Activated naive CD8-positive, alpha-beta T cell treated with anti-CD3 and anti-CD28 coated beads, Interleukin-2, amount 50 U/mL, for 24 hours (primary cell): ENCODE measurements at places on chromosomes 1 and 21.

- peaks cover 8% of the 10 kb centered on the region for H3K27me3 ChIP-seq
- H3K27ac ChIP-seq, result no peak overlapping the region
- DNase-seq, result peak; percentile 10
- H3K36me3 ChIP-seq, result no peaks in the 10 kb centered on the region
- H3K4me1 ChIP-seq, result no peaks in the 10 kb centered on the region
These were observed 9.6 kb downstream of the DUSP23 start for GRCh38 chr1:159790237-159790917.

- no peak overlapping the region for H3K27ac ChIP-seq
- no peaks in the 10 kb centered on the region for H3K36me3 ChIP-seq
- H3K27me3 ChIP-seq, result no peaks in the 10 kb centered on the region
- H3K4me1 ChIP-seq, result no peaks in the 10 kb centered on the region
- H3K4me3 ChIP-seq, result no peak overlapping the region
These were observed 8.8 kb upstream of the JAK1 start for GRCh38 chr1:64975127-64975526.

DNA sequence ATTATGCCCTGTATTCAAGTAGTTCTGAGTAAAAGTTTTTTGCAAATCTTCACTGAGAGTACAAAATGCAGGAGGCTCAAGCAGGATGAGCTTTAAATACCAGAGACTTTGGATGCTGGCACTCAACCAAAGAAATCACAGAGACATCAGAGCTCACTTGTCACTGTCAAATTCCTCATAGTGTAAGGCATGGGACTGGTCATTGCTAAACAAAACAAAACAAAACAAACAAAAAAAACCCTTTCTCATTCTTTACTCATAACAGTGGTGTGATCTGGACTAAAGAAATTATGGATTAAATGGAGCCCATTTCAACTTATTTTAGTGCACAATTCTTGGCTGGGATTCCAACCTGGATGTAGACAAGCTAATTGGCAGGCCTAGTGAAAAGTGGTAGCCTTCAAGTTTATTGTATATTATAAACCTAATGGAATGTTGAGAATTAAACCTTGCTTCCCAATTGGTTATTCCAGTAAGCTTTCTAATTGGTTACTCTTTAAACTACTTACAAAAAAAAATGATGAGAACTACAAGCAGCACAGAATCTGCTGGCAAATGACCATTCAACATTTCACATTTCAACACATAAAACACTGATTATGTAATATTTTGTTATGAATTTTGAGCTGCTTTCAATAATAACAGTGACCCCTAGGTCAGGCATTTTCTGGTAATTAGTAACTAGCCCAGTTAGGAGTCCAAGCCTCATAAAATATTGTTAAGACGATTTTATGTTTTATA lies 30.6 kb upstream of the NEK7 start:
- H3K27ac ChIP-seq, result no peak overlapping the region
- no peak overlapping the region for H3K4me3 ChIP-seq

DNA sequence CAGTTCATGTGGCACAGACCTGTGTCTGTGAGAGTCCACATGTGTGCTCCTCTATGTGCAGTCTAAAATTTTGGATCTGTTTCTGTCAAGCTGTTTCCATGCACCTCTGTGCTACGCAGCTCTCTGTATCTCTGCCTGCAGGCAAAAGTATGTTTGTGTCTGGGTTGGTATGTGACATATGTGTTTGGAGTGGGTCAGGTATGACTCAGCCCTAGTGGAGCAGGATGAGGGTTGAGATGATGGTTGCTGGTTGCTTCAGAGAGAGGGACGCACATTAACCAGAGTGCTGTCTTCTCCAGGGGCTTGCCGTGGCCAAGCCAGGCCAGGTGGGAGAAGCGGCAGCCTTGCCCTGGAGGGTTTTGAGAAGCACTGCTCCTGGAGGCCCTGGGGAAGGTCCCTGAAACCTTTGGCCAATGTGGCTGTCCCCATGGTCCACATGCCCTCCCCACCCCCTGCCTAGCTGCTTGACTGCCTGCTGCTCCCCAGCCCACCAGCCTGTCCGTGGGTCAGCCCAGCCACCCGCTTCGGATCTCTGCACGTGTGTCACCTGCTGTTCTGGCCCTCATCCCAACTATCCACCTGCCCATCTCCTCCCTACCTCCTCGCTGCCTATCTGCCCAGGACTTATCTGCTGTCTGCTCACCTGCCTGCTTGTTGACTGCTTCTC lies 4.1 kb upstream of the EVA1B start:
- peaks cover 18% of the 10 kb centered on the region for H3K4me1 ChIP-seq
- H3K27me3 ChIP-seq, result peaks cover 9% of the 10 kb centered on the region
- no peak overlapping the region for H3K4me3 ChIP-seq
- no peak overlapping the region for H3K27ac ChIP-seq
- no peaks in the 10 kb centered on the region for H3K36me3 ChIP-seq
- no peak for DNase-seq

- H3K27ac ChIP-seq, result no peak overlapping the region
- peaks cover 7% of the 10 kb centered on the region for H3K4me1 ChIP-seq
- DNase-seq, result no peak
- H3K4me3 ChIP-seq, result no peak overlapping the region
These were observed 124.2 kb upstream of the IFFO2 start for GRCh38 chr1:19080721-19081120.
